ENCODE measurements at places on chromosomes 4 and X.
A peak's percentile ranks its signal among the peaks of the same experiment; 100 is the strongest.

GRCh38 chr4:165656399-165656798 lies 216.6 kb upstream of the TLL1 start:
- no peaks in the 10 kb centered on the region for H3K36me3 ChIP-seq
- no peaks in the 10 kb centered on the region for H3K4me1 ChIP-seq
- H3K27me3 ChIP-seq, result no peaks in the 10 kb centered on the region
- DNase-seq, result no peak

DNA sequence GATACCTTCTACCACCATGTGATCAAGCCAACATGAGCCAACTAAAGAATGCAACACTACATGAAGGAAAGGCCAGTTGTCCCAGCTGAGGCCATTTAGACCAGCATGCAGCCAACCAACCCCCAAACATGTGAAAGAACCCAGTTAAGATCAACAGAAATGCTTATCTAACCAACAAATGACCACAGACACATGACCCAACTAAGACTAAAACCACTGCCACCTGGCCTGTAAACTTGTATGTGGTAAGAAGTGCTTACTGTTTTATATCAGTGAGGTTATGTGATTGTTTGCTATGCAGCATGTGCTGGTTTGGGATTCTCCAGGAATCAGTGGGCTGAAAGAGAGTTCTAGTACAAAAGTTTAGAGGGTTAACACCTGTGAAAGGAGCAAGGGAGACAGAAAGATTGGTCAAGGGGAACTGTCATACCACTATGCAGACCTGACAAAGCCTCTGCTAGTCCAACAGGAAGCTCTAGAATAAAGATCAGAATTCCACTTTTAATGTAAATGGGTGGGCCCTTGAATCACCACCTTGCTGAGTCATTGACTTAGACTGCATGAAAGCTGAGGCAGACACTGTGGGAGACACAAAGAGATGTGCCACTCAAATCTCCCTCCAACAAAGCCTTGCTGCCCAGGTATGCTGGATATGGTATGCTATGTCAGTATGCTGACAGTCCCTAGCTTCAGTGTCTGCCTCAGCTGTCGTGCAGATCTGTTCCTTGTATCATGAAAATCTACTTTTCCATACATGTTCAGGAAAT lies 6.1 kb upstream of the SH3D19 start:
- H3K27me3 ChIP-seq, result peaks cover 3% of the 10 kb centered on the region
- no peaks in the 10 kb centered on the region for H3K4me1 ChIP-seq
- no peak overlapping the region for H3K27ac ChIP-seq
- H3K4me3 ChIP-seq, result no peak overlapping the region
- H3K36me3 ChIP-seq, result no peaks in the 10 kb centered on the region

DNA sequence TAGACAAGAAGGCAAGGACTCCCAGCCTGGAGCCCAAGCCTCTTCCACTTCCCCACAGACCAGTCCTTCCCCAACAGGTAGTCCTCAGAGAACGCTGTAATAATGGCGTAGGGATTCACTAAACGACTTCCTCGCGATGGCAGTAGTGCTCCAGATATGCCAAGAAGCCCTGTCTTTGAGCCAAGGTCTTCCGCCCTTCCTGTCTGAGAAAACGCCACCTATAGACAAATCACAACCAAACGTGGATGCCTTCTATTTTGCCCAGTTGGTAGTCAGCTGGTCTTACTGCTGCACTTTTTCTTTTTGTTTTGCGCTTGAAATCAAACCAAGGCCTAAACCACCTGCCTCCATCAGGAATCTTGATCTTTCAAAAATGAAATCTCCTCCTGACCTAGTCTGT lies 203.3 kb downstream of the OR13H1 start:
- H3K27ac ChIP-seq, result peak overlapping the region; percentile 33
- no peaks in the 10 kb centered on the region for H3K36me3 ChIP-seq
- DNase-seq, result peak; percentile 83
- no peaks in the 10 kb centered on the region for H3K27me3 ChIP-seq

- DNase-seq, result no peak
- H3K4me3 ChIP-seq, result no peak overlapping the region
- H3K27ac ChIP-seq, result no peak overlapping the region
- H3K36me3 ChIP-seq, result no peaks in the 10 kb centered on the region
- H3K27me3 ChIP-seq, result no peaks in the 10 kb centered on the region
- no peaks in the 10 kb centered on the region for H3K4me1 ChIP-seq
Measured at GRCh38 chr4:74630551-74630950, 163.8 kb downstream of the BTC start.

DNA sequence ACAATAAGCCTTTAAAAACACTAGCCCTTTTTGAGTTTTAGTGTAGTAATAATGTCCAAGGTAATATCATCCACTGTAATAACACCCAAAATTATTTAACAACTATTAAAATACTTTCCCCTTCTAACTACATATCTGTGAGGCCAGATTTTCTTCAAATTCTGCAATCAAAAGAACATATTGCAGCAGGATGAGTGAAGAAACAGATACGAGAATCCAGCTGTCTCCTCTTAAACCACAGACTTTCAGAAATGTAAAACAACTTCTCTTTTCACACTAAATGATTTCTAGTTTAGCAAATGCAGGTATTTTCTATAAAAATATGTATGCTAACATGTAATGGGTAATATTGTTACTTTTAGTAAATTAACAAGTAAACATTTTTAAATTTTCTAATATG lies 148.9 kb downstream of the PRDM5 start:
- no peaks in the 10 kb centered on the region for H3K36me3 ChIP-seq
- no peak overlapping the region for H3K4me3 ChIP-seq
- H3K27me3 ChIP-seq, result no peaks in the 10 kb centered on the region

DNA sequence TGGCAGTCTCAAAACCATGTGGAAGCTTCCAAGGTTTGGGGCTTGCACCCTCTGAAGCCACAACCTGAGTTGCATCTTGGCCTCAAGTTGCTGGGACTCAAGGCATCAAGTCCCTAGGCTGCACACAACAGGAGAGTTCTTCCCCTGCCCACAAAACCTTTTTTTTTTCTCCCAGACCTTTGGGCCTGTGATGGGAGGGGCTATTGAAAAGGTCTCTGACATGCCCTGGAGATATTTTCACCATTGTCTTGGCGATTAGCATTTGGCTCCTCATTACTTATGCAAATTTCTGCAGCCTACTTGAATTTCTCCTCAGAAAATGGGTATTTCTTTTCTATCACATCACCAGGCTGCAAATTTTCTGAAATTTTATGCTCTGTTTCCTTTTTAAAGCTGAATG lies 349.5 kb upstream of the EDA2R start:
- H3K4me3 ChIP-seq, result no peak overlapping the region
- DNase-seq, result no peak
- no peaks in the 10 kb centered on the region for H3K36me3 ChIP-seq
- H3K4me1 ChIP-seq, result no peaks in the 10 kb centered on the region
- H3K27ac ChIP-seq, result no peak overlapping the region

Data from CD4-positive, CD25-positive, alpha-beta regulatory T cell (primary cell).